ENCODE measurements at places on chromosomes 12 and 14.

DNA sequence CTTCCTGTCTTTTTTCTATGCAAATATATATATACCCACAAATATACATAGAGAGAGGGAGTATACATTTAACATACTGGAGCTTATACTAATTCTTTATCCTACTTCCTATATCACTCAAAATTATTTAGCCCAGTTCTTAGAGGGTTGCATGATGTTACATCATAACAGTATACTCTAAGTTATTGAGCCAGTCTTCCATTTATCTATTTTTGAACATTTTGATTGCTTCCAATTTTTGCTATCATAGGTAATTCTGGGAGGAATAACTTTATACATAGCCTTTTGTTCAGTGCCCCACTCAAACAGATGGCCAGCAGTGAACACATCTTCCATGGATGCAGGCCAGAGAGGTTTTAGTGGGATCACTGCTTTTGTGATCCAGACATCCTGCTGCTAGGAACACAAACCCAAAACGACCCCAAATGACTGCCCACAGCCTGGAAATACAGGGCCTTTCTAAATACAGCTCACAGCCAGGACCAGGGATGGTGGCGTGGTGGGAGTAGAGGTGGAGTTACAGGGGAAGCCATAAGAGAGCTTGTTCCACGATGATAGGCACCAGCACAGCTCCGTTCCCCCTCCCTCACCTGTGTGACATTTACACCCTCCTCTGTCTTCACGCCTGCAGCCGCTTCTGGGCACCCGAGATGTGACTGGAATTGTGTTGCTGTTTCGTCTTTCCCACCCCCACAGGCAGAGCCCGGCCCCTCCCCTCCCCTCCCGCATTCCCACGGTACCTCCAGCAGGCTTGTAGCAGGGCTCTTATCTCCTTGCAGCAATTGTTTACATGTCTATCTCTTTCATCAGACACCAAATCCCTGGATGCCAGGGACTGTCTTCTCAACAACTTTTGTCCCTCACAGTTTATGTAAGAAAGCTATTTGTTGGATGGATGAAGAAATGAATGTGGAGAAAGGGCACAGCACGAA, 30.7 kb upstream of the HDAC7 start:
- no peak for DNase-seq

DNA sequence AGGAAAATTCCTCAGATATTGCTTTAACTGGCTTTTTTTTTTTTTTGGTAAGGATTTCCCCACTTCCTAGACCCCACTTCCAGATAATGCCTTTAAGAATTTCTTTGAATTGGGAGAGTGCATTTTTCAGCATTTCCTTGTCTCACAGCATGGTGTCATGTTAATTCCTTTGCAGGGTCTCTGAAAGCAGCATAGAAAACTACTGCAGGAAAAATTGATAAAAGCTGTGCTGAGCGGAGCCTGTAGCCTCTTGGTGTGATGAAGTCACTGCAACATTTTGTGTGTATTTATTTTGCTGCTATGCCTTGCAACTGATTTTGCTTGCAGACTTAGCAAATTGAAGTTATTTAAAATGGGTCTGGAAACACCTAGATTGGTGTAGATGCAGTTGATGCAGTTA, 2.7 kb downstream of the ANO4 start:
- no peak for DNase-seq

GRCh38 chr14:23097786-23098185, 2.5 kb downstream of the C14orf119 start:
- no peak for DNase-seq

GRCh38 chr12:101166866-101167265, 43.2 kb downstream of the SLC5A8 start:
- DNase-seq, result no peak

DNA sequence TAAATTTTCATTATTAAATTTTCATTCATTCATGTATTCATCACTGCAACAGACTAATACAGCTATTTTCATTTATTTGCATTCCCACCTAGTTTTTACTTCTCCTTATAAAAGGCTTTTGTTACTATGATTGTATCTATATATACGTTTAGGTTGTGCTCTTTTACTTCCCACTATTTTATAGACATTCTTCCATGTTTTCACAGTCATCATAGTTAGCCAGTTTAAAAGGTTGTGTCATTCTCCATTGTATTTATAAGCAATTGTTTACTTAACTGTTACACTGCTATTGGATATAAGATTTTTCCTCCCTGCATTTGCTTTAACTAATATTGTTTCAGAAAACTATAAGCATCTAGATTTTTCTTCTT, 12.0 kb downstream of the ABHD12B start:
- no peak for DNase-seq

GRCh38 chr12:3206536-3207072, 129.4 kb downstream of the TSPAN9 start:
- no peak for DNase-seq

- DNase-seq, result peak; percentile 43
These were observed 43.8 kb upstream of the NR2C1 start for GRCh38 chr12:95117178-95117599.

GRCh38 chr14:53696217-53696965, 260.2 kb downstream of the BMP4 start:
- no peak for DNase-seq

DNA sequence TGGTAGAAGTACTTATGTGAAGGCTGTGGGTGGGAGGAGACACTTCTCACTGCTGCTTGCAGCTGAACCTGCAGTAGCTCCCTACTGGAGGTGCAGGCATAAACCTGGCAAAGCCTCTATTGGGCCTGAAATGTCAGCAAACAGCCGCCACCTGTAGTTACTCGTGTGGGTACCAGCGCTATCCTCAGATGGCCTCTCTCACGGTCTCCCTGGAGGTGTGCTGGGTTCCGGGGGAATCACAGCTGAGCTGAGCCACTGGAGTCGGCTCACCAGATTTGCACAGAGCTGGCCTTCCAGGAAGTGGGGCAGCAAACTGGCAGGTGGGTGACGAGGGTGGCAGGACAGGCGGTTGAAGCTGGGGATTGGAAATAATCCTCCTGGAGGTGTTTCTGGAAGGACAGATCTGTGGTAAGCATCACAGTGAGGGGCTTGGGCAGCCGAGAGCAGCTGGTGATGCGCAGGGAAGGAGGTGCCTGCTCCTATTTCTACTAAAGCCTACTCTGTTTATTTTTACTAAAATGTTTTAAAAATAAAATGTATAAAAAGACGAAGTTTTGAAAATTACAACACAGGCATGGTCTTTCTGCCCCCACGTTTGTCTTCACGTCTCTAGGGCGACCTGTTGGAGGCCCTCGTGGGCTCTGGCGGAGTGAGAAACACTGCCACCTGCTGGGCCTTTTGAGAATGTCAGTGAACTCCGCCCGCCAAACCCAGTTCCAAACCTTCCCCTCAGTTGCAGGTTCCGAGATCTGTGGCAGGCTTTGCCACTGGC, 67.8 kb upstream of the PLEKHG3 start:
- DNase-seq, result peak; percentile 74

DNA sequence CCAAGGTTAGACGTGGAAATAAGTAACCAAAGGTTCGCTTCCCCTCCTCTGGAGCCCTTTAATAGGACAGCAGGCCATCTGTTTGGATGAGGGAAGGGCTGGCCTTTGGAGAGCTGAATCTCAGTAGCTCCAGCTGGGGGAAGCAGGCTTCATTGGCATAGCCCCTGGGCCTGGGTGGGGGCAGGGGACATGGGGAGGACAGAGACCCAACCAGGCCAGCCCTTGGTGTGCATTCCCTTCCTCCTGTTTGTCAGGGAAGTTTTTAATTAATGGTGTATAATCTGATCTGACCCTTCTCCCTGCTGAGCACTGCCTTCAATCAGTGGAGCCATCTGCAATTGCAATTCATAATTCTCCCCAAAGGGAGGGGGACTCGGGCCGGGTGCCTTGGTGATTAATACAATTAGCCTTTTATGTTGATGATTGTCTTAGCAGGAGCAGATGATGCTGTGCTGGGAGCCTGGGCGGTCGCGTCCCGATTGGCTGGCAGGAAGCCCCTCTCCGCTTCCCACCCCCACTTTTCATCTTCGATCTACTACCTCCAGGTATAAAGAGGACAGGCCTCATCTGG, 6.4 kb downstream of the AQP6 start:
- no peak for DNase-seq

DNA sequence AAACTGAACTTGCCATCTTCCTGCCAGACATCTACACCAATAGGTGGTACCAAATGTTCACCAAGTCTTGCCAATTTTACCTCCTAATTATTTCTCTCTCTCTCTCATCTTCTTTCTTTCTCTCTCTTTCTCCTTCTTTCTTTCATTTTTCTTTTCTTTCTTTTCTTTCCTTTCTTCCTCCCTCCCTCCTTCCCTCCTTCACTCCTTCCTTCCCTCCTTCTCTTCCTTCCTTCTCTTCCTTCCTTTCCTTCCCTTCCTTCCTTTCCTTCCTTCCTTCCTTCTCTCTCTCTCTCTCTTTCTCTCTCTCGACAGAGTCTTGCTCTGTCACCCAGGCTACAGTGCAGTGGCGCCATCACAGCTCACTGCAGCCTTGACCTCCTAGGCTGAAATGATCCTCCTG, 55.4 kb upstream of the PSMA6 start:
- no peak for DNase-seq

DNA sequence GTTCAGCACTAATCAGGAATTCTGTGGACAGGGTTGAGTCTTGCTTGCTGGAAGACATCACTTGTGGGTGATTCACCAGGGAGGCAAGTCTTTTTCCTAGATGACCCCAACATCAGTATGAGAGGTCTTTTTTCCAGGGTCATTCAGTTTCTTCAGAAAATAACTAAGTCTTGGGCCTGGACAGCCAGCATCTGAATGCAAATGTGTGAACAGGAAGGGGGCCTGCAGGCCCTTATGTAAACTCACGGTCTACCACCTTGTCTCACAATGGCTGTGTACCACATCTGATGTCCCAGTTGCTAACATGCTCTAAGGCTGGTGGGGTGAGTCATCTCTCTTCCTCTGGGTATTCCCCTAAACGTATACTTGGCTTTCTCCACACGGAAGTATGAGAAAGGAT, 79.2 kb downstream of the HECTD4 start:
- DNase-seq, result no peak

GRCh38 chr12:124713436-124714082, 146.1 kb upstream of the NCOR2 start:
- peak; percentile 63 for DNase-seq

DNA sequence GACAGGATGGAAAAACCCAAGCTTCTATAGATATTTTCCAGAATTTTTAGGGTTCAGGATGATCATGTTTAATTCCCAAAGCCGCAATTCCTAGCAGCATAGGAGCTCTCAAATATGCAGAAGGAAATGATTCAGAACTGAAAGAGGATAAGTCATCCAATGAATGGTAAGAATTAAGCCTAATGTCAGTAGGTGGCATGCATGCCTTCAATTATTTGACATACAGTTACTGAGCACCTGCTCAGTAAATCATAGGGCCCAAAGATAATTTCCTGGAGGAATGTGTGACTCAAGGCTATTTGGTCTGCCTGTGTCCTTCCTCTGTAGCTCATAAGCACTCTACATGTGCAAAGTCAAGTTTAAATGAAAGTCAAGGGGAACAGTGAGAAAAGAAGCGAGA, 116.8 kb upstream of the SLC38A4 start:
- DNase-seq, result no peak

- no peak for DNase-seq
These were observed 197.9 kb downstream of the TMTC3 start for GRCh38 chr12:88339966-88340365.

Measured in right hindlimb (tissue), 1 donor.